ENCODE measurements at places on chromosomes 6 and 20. TPM values are rescaled to one million over a fixed set of nuclear protein-coding genes. Genes with fewer than 3 reads are reported as not detected.

DNA sequence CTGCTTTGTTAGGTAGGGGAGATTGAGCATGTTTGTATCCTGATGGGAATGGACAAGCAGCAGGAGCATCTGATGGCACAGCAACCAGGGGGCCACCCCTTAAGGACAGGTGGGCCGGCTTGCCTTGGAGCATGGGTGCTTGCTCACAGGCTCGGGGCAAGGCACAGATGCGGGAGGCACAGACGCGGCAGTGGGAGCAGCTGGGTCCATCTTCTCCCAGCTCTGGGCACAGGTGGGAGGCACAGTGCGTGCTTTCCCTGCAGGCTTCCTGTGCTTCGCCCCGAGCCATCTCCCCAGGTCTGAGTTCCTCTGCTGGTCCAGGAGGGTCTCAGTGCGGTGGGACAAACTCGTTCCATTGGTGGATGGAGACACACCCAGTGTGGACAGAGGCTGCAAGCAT, 73.6 kb upstream of the BHLHE23 start:
- DNase-seq: peak; percentile 35
- H3K36me3 ChIP-seq: no peaks in the 10 kb centered on the region
- H3K4me1 ChIP-seq: no peaks in the 10 kb centered on the region
- H3K4me3 ChIP-seq: no peak overlapping the region
- no peaks in the 10 kb centered on the region for H3K27me3 ChIP-seq

DNA sequence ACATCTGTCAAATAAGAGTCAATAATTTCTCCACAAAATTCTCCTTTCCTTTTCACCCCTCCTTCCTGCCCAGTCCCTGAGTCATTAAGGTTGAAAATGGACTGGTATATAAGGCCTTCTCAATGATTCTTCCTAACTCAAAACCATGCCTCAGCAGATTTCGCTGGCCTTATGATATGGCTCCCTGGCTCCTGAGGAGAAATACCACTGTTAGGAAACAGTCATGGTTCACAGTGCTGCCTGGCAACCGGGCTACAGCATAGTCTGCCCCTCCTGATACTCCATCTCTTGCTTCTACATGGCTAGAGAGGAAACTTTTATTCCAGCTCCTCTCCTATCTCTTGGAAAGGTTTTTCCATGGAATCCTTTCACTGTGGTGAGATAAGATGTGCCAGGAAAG, 4.7 kb downstream of the UBE2J1 start:
- no peaks in the 10 kb centered on the region for H3K27me3 ChIP-seq
- no peak overlapping the region for H3K4me3 ChIP-seq
- no peak overlapping the region for H3K27ac ChIP-seq
- H3K4me1 ChIP-seq: no peaks in the 10 kb centered on the region
- no peaks in the 10 kb centered on the region for H3K36me3 ChIP-seq
- DNase-seq: no peak

DNA sequence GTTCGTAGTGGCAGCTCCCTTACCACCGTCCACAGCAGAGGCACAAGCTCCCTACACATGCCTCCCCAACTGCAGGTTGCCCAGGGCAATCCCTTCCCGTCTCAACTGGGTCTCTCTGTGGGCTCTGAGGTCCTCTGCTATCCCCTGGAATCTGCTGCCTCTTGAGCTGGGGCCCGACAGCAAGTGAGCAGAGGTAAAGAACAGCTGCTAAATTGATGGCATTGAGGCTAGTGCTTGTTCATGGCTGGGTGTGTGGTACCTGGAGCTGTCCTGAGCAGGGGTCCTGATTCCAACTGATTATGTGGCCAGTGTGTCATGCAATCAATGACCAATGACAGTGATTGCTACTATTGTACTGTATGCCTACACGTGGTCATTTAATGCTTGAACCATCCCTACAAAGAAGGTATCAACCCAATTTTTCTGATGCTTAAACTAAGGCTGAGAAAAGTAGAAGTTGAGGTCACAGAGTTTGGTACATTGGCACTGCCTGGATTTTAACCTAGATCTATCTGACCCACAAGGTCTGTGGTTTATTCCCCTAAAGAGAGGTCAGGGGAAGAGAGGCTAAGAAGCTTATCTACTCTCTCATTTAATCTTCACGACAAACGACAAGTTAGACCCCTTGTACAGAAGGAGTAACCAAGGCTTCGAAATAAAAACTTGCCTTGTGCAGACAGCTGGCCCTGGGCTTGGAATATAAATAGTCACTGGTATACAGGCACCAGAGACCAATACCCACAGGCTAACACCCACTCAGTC, 41.1 kb downstream of the HNF4A start:
- no peaks in the 10 kb centered on the region for H3K36me3 ChIP-seq
- no peak for DNase-seq
- H3K27me3 ChIP-seq: no peaks in the 10 kb centered on the region
- no peak overlapping the region for H3K4me3 ChIP-seq
- H3K27ac ChIP-seq: no peak overlapping the region

DNA sequence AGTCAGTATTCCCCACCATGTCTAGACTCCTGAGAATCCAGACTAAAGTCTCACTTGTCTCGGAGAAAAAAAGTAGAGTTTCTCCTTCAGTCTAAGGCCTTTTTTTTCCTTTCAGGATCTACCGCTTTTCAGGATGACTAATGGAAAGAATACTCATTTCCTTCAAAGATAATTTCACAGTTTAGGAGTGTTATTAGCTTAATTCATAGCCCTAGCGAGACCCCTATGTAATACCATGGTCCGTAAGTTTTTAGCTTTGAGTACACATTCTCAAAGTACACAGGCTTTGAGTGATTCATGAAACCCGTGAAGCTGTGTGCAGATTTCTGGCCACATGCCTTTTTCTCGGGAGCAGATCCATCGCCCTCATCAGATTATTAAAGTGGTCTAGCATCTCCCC, 133.1 kb downstream of the SOX4 start:
- no peak overlapping the region for H3K4me3 ChIP-seq
- H3K36me3 ChIP-seq: no peaks in the 10 kb centered on the region
- H3K27me3 ChIP-seq: no peaks in the 10 kb centered on the region
- no peak overlapping the region for H3K27ac ChIP-seq
- H3K4me1 ChIP-seq: peaks cover 13% of the 10 kb centered on the region
- no peak for DNase-seq

- H3K27me3 ChIP-seq: no peaks in the 10 kb centered on the region
- no peak for DNase-seq
- no peak overlapping the region for H3K27ac ChIP-seq
- no peaks in the 10 kb centered on the region for H3K4me1 ChIP-seq
Observed at GRCh38 chr20:58019850-58020625, 208.4 kb downstream of the ANKRD60 start.

- no peaks in the 10 kb centered on the region for H3K4me1 ChIP-seq
- no peaks in the 10 kb centered on the region for H3K27me3 ChIP-seq
- H3K4me3 ChIP-seq: no peak overlapping the region
- no peak for DNase-seq
Observed at GRCh38 chr6:162478192-162478671, 249.3 kb downstream of the PRKN start.

- no peak overlapping the region for H3K27ac ChIP-seq
- H3K4me3 ChIP-seq: no peak overlapping the region
- H3K36me3 ChIP-seq: no peaks in the 10 kb centered on the region
- no peaks in the 10 kb centered on the region for H3K27me3 ChIP-seq
Observed at GRCh38 chr6:17709476-17709875, 2.8 kb upstream of the NUP153 start.

The C6orf132 gene
- 3.1 TPM for total RNA-seq
